ENCODE measurements at places on chromosomes 5 and 9. TPM values are rescaled to one million over a fixed set of nuclear protein-coding genes. Genes with fewer than 3 reads are reported as not detected.

- no peak for DNase-seq
Observed at GRCh38 chr9:79574781-79575180, 3.0 kb downstream of the TLE4 start.

DNA sequence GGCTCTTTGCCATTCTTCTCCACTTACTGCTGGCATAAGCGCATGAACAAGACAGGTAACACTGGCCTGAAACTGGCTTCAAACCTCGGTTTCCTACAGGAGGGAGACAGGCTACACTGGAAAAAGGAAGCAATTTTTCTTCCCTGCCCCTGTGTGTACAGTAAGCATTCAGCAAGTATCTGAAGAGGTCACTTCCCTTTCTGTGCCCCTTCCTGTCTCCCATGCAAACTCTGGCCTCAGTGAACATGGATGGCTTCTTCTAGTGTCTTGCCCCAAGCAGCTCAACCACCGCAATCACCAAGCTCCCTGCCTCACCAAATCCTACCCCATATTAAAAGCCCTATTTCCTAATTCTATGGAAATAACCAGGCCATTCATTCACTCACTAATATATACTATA lies 42.4 kb downstream of the SERINC5 start:
- no peak for DNase-seq

The SLC6A3 gene
- 4.4 TPM for polyA plus RNA-seq

DNA sequence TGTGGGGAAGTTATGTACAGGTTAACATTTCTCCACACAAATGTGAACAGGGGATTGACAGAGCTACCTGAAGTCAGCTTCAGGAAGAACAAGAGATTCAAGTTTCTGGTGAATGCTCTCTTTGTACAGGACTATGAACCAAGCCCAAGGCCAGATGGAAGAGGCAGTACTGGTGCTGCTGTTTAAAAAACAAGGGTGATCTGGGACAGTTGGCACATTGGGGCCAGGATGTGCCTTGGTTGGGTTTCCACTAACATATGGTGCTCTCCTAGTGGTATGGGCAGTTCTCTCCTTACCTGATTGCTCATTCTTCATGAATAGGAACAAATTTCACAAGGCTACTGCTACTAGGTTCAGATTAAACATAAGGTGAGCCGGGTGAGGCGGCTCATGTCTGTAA lies 40.0 kb downstream of the MTMR12 start:
- DNase-seq = no peak

The FRRS1L gene
- 3.4 TPM for polyA plus RNA-seq

The CAAP1 gene
- 26.2 TPM for polyA plus RNA-seq

The KIF24 gene
- 5.5 TPM for polyA plus RNA-seq

All from right lung (tissue), 10 donors.